ENCODE measurements at places on chromosomes 3 and 15.

GRCh38 chr3:38165722-38166387, 518 bp downstream of the OXSR1 start:
- DNase-seq, result no peak

DNA sequence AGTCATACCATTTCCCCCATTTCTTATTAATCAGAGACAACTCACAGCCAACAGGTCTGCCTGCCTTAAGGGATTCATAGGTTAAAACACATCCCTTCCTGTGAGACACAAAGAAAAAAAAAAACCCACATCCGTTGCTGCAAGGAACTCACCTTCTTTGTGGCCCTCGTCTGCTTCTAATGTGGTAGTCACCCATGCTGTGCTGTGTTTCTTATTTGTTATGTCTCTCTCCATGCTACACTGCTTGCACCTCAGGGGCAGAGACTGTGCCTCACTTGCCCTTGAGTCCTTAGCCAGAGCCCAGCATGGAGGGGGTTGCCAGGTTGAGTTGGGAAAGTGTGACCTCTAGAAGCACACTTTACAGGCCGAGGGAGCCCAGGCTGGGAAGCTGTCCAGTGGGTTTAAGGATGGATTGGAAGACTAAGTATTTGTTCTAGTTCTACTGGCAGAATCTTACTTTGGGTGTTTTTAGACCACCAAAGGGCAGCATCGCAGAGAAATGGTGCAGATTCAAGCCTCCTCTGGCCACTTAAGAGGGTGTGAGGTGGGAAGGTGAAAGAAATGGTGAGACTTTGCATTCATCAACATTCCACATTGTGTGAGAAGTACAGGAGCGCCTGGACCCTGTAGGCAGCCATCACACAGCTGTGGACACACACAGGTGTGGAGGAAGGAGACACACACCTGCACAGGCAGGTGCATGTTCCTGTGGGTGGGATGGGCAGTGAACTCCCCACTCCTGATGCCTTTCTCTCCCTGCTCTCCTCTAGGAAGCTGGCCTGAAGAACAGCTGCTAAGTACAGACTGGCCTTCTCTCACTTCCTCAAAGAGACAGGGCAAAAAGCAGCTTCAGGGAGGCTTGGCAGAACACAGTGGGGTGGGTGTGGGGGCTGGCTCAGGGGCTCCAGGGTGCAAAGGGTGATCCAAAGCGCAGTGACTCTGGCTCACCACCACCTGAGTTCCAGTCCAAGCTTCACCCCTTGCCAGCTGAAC, 48.8 kb downstream of the GLB1 start:
- DNase-seq, result no peak

DNA sequence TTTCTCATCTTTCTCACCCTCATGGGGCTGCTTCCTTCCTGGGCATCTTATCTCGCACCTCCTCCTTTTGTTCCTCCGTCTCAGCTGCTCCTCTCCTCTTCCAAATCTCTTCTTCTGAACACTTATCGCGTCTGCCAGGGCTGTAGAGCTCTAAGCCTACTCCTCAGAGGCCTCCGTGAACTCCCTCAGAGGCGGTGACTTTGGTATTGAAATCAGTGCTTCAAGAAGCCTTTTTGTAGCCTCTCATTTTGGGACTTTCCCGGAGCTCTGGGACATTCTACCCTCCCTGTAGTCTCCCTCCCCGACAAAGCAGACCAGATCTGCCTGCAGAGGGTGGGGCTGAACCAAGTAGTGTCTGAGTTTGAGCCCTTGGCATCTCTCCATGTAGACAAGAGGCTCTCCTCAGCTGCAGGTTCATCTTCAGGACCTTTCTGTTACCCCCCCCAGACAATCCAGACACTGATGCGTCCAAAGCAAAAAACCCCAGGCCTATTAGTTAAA, 17.5 kb upstream of the CPNE9 start:
- DNase-seq, result no peak

- DNase-seq, result no peak
Observed at GRCh38 chr3:31924610-31925270, 56.3 kb downstream of the OSBPL10 start.

- no peak for DNase-seq
Observed at GRCh38 chr3:140765246-140765645, 87.4 kb downstream of the TRIM42 start.

DNA sequence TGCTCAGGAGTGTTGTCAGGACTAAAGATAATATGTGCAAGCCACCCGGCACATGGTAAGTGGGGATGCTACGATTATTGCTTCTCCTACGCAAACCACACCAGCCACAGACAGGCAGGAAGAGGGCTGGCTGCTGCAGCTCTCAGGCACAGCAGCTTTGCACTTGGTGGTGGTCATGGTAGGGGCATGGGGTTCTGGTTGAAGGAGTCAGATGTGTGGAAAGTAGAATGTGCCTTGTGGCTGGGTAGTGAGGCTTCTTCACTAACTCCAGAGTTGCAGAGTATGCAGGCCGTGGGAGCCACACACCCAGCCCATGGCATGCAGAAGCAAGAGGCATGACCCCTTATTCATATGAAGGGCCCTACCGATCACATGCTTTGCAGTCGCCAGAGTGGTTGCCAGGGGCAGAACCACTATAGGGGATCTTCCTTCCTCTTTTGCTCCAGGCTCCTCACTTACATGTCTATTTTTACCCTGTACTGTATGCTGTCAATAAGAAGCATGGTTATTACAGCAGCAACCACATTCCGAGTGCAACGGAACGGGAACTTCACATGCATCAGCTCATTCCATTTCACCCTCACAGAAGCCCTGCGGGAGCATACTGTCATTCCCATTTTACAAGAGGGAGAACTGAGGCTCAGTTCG, 59.2 kb upstream of the HERC1 start:
- DNase-seq, result no peak

DNA sequence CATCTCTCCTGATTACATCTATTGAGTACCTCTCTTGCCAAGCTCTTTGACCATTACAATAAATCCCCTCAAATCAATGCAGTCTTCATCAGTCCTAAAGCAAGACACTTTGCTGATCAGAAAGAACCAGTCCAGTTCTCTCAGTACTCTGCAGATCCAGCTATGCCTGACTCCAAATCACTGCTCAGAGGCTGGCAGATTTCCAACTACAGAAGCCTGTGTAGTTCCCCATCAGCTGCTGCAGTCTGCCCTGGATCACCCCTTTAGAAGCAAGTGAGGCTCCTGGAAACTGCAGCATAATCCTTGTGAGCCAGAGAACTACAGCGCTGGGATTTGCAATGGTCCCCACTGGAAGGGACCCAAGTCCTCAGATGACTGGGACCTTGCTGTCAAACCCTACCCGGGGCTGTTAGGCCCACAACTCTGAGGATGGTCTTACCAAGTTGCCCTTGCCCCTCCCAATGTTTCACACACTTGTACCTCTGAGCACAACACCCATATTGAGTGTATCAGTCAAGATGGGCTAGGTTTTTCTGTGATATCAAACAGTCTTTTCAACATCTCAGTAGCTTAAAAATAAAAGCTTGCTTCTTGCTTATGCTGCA, 81.9 kb upstream of the TOPAZ1 start:
- no peak for DNase-seq

DNA sequence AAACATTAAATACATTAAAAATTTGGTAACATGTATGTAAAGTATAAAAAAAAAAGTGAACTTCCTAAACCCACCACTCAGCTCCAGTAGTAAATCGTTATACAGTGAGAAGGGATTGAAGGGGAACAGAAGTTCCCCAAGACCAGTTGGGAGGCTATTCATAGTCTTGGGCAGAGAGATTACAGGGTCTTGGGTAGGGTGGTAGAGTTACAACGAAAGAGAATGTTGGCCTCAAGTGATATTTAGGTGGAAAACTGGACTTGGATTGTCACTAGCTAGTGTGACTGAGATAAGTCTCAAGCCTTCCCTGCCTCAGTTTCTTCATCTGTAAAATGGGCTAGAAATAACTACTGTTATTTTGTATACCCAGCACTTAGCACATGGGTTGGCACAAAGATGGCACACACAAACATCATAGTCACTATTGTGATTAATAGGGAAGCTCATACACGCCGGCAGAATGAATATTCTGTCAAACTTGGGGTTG, 431 bp upstream of the YEATS2 start:
- no peak for DNase-seq

DNA sequence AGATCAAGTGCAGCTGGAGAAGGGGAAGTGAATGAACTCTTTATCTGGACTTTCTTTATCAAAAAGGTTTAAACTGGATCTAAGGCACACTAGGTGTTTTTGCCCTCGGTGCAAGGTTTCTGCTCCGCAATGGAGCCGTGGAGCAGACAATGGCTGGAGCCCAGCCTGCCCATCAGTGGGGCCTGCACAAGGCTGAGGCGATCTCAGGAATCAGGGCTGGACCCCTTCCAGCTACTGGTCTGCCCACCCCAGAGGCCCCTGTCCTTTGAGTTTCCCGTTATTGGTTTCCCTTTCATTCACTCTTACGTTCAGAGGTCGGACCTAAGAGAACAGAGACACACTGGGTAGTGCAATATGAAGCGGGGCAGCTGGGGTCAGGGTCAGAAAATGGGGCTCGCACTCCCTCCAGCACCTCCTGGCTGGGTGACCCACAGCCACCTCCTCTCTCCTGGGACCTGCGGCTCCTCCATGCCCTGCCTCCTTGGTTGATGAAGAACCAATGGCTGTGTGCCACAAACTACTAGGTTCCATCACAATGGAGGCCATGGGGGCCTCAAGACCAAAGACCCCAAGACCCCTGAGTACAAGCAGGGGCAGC, 164.6 kb downstream of the CHSY1 start:
- no peak for DNase-seq

DNA sequence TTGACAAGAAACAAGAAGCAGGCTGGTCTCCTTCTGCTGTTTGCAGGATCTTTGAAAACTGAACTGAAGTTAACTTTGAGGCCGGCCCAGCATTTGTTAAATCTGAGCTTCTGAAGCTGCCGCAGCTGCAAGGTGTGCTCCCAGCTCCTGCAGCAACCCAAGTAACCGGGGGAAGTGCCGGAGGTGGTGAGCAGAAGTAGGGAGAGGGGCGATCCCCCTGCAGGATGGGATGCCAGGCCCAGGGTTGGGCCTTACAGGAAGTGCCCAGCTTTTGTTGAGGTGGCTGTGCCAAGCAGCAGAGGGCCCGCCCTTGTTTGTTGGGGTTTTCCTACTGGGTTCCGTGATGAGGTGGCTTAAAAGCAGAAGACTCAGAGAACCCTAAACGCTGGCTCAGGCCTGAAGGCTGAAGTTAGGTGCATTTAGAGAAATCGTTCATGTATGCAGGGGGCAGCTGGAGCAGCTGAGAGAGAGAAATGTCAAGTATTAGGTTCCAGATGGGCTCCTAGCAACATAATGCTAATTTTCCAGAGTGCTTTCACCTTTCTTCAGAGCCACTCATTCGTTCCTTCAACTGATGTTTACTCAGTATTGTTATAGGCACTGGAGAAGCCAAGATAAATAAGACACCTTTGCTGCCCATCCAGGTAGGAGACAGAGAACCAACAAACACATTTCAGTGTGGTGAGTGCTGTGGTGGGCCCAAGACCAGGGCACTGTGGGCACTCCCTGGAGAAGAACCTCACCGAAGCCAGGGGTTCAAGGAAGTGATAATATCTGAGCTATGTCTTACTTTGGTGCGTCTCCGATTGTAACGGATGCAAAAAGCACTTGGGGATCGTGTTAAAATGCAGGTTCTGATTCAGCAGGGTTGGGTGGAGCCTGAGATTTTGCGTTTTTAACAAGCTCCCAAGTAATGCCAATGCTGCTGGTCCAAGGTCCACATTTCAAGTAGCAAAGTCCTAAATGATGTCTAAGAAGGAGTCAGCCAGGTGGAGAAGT, 42.2 kb upstream of the PLCL2 start:
- peak; percentile 73 for DNase-seq

- DNase-seq, result no peak
Observed at GRCh38 chr3:21847005-21847404, 96.0 kb upstream of the ZNF385D start.

- DNase-seq, result no peak
Observed at GRCh38 chr3:134721214-134721613, 70.4 kb upstream of the KY start.

DNA sequence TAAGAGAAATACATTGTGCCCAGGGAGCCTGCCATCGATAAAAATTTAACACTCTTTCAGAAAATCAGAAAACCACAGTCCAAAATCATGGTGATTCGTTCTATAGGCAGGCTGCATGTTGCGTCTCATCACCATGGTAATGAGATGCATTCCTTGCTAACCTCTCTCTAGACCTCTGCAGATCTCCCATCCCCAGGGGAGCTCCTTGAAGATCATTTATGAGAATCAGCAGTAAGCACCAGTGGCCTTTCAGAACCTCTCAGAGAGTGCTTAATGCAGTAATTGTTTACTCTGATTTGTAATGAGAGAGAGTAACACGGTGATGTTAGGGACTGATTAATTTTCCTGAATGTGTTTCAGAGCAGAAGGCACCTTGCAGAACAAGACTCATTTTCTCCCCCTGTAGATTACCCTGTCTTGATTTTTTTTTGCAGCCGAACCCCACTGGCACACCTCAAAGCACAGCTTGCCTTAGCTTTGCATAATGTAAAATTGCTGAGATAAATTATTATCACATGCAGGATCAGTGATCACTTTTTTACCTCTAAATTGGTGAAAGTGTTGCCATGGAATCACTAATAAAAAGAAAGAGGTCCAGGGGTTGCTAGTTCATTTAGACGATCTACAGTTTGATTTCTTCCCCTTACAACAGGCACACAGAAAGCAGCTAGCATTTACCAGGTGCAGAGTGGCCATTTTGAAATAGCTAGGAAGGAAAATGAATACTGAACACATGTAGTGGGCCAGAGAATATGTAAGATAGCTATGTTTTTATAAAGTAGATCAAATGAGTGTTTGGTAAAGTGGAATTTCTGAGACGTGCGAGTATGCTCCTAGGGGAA, 98.9 kb upstream of the CHL1 start:
- DNase-seq, result no peak

- DNase-seq, result no peak
Observed at GRCh38 chr3:110400315-110400714, 671.3 kb upstream of the NECTIN3 start.

DNA sequence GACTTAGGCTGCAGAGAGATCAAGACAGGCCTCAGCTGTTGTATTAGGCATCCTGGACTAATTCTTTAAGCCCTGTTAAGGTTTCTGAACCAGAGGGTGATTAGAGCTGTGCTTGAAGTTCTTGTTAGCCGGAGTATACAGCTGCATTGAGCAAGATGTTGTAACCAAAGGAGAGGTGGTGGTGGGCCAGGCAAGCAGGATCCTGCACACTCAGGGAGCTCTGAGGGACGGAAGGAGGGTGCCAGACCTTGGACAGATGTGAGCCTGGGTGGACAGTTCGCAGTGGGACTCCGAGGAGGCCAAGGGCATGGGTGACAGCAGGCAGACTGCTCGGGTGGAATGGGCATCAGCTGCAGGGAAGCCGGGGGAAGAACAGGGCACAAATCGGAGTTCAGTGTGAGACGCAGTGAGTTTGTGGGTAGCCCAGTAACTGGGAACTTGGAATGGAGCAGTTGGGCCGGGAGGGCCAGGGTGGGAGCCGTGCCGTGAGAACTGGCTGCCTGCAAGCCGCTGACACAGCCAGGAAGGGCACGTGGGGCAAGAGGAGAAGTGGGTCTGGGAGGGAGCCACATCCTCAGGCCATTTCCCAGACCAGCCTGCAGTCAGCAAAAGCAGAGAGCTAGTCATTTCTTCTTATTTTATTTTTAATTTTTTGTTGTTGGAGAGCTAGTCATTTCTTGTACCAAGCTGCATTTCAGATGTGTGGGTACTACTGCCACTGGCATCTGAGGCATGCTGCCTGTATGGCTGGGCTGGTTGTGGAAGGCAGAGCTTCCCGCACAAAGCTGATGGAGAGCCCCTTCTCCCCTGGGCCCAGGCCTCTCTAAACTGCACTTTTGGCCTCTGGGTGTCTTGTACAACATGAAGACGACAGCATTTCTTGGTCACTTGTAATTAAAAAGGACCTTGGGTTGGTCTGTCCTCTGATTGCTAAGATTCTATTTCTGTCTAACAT, 61.0 kb downstream of the PGPEP1L start:
- no peak for DNase-seq

Data from NCI-H1694 (cell line).